ENCODE measurements at places on chromosomes 3 and 15.
A peak's percentile ranks its signal among the peaks of the same experiment; 100 is the strongest.

DNA sequence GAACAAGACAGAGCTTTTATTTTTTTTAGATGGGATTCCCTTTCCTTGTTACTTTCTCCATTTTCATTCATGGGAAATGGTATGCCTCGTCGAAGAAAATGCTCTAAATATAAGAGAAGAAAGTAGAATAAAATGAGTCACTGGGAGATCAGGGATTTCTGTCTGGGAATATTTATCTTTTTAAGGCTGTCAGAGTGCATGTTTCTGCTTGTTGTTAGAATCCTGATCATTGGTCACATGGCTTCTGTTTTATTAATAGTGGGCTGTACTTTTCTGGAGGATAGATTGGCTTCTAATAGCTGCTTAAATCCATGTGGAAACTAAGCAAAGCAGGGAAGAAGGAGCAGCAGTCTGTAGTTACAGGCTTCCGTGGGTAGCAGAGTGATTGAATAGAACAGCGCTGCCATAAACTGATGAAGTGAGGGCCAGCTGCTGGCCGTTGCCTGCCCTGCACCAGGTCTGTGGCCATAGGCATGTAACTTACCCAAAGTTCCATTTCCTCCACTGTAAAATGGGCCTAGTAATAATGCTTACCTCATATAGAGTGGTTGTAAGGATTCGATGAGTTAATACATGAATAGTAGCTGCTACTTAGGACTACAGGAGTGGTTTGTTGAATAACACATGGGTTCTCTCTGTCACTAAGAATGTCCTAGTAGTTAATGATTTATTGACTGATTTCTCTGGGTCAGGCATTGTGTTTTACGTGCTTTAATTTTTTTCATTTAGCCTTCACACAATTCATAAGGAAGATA, 289.9 kb downstream of the SATB1 start:
- DNase-seq = no peak

DNA sequence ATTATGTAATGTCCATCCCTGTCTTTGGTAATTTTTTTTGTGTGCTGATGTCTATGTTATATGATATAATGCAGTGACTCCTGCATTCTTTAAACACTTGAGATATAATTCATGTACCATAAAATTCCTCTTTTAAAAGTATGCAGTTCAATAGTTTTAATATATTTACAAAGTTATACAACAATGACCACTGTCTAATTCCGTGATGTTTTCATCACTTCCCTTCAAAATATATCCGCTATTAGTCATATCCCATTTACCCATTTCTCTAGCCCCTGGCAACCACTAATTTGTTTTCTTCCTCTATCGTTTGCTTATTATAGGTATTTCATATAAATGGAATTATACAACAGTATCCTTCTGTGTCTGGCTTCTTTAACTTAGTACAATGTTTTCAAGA, 64.9 kb upstream of the SUCLG2 start:
- no peak for DNase-seq

- no peak for DNase-seq
Measured at GRCh38 chr3:100149713-100150415, 35.6 kb upstream of the FILIP1L start.

DNA sequence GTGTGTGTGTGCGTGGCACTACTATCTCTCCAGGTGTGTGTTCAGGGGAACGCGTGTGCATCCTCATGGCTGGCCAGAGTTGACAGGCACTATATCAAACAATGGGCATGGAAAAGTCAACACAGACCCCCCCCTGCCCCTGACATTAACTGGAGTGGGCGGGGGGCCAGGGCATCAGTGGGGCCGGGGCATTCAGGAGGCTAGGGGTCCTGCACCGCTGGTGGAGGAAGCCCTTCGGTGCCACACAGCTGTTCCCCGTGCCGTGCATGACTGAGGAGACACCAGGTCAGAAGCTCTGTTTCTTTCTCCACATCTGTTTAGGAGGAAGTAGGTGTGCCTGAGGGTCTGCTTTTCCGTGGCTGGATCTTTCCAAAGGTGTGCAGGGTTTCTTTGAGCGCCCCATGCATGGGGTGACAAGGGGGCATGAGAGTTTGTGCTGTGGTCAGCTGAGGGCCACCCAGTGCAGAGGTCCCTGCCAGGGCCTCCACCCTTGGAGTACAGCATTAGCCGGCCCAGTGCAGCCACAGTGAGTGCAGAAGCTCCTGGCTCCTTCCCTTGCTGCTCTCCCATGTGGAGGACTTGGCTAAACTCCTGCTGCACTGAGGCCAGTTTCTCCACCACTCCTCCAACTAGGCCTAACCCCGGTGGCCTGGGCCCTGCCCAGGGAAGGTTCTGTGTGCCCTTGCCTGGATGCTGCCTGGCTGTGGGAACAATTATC, 7.5 kb downstream of the C3orf22 start:
- no peak for DNase-seq

DNA sequence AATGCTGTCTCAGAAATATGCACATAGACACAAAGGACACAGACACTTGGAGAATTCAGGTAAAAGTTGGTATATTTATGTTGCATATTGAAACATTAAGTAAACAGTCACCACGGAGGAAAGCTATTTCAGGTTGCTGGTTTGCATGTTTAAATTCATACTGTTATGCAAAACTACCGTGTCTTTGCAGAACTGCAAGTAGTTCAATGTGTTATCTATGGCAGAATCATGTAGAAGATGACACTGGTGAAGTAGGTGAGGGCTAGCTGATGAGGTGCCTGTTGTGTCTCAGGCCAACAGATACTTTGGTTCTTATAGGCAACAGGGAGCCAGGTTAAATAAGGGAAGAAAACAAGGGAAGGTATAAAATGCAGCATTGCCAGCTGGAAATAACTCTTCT, 511.3 kb downstream of the DIPK2A start:
- no peak for DNase-seq

- no peak for DNase-seq
Measured at GRCh38 chr15:59940456-59940855, 63.7 kb upstream of the FOXB1 start.

GRCh38 chr15:40398413-40398873, 7.2 kb upstream of the IVD start:
- DNase-seq = no peak

DNA sequence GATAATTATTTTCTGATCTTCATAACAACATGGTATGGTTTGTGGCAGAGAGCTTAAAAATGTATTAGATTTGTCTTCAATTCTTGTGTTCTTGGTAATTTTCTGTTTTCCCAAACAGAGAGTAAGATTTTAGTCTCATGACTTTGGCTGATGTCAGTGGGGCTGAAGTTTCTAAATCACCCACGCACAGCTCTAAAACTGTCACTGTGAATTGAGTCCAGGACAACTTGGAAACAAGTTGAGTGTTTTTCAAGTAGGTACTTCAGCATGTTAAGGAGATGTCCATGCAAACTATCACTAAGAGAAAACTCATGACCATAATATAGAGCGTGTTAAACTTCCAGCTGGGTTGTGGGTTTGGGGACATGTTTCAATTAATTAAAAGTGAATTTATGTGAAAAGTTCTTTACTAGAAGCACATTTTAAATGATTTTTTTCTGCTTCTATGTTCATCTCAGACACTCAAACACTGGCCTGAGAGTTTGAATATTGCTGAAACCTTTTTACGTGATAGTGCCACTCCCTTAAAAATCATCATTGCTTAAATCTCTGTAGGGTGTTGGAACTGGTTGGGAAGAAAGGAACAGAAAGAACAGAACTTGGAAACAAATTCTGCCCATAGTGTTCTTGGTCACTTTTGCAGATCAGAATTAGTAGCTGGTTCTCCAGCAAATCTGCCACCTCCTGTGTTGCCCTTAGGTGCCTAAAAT, 89.8 kb downstream of the KLHL25 start:
- DNase-seq = no peak

GRCh38 chr15:71651750-71652186, 158.6 kb upstream of the NR2E3 start:
- peak; percentile 2 for DNase-seq

DNA sequence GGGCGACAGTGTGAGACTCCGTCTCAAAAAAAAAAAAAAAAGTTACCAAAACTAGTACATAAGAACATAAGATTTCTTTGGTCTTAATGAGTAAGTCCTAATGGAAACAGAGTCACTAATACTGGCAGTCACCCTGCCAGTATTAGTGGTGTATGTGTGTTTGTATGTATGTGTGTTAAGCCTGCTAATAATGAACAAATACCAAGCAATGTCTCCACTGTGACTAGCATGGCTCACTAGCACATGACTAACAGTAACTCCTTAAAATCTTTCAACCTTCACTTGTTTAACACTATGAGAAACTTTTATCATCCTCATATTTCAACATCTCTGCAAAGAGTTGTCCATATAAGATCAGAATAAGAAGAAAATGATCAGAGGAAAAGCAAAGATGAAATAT, 231.0 kb upstream of the ATP11B start:
- no peak for DNase-seq

DNA sequence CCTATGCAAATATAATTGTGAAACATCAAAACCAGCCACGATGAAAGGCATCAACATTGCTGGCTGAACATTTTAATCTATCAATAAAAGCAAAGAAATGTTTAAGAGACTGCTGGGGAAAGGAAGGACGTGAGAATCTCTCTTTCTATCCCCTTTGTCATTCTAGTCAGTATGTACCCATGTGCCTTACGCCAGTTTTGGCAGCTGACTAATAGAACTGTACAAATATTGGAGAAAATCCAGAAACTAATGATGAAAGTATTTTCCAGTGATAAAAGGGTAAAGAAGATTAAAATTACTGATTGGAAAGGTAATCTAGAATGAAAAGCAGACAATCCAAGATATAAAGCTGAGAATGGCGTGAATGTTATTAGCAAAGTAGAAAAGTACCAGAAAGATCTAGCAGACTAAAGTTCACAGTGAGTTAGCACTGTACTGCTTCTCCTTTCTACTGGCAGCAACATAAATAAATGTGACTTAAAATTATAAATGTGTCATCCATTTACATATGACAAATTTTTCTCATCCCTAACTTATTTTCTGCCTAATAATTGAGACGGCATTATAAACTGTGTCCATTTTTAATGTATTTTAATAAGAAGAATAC, 401.9 kb upstream of the CNTN4 start:
- no peak for DNase-seq

DNA sequence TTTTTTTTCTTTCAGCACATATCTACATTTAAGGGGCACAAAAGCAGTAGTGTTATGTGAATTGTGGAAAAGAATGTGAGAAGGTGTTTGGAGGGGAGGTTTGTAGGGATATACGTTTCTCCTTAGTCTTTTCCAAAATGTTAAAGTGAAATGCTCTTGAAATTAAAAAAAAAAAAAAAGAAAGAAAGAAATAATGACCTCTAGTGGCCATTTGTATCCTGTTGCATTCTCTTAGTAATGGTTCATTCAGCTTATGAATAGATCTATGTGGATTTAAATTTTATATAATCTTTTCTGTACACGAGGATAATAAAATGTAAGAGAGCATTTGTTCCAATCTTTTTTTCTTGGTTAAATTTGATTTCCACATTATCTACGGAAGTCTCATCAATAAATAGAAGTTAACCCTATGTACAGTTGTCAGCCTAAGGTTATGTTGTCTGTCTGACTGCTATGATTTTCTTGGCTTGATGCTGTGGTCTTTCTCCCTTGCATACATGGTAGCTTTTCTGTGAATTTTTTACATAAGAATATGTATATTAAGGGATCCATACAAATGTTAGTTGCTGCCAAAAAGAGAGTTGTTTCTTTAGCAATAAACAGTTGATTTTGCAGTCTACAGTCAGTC, 1.7 kb downstream of the P2RY13 start:
- no peak for DNase-seq

DNA sequence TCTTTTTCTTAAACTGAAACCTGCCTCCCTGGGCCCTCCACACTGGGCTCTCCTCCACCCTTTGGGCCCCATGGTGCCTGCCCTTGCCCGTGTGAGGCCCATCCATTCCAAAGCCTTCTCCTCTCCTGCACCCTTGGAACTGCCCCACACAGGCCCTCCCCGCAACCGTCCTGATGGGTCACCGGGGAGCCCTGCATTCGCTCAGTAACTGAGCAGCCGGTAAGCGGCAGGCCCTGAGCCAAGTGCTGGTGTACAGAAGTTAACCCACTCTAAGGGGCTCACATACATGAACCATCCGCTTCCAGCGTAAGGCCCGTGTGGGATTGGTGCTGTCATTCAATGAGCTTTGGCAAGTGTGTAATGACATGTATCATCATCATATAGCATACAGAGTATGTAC, 5.4 kb upstream of the LRRC15 start:
- no peak for DNase-seq

- DNase-seq = no peak
Measured at GRCh38 chr3:13579063-13579462, 30.1 kb downstream of the FBLN2 start.

DNA sequence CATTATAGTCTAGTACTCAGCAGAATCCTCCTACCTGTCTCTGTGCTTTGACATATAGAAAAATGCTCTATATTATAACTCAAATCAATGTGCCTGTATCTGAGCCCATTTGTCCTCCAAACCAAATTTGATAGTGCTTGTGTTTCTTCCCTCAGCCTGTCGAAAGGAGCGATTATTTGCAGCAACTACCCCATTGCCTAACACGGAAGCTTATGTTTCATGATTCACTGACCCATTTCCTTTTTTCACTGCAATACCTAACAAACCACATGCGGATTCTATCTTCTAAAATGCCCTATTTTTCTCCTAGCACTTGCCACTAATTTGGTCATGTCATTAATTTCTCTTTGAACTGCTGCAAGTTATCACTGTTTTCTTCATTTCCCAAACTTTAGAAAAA, 1220.6 kb upstream of the CADM2 start:
- DNase-seq = no peak

GRCh38 chr3:140358686-140359085, 319.2 kb upstream of the TRIM42 start:
- no peak for DNase-seq

DNA sequence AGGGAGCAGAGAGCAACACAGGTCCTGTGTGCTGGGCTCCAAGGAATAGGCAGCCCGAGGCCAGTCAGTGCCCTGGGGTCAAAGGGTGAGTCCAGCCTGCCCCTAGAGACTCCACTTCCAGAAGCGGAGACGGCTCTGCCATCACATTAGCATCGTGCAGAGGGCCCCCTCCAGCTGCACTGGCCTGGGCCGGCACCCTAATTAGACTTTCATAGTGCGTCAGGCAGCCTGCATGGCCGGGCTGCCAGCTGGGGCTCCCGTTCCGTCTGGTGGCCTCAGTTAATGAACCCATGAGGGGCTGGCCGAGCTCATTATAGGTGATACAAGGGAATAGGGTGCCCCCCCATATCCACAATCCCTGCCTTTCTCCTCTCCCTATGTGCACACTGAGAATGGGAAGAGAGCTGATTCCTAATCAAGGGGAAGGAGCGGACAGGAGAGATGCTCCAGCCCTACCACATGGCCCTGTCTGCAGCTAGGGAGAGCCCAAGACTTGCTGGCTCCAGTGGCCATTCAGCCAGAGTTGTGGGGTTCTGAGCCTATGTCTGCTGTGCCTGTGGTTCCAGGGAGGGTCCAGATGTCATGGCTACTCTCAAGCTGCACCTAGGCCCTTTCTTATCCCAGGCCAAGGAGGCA, 128.0 kb downstream of the SRGAP3 start:
- DNase-seq = no peak

- no peak for DNase-seq
Measured at GRCh38 chr15:96692826-96693225, 362.3 kb downstream of the NR2F2 start.

DNA sequence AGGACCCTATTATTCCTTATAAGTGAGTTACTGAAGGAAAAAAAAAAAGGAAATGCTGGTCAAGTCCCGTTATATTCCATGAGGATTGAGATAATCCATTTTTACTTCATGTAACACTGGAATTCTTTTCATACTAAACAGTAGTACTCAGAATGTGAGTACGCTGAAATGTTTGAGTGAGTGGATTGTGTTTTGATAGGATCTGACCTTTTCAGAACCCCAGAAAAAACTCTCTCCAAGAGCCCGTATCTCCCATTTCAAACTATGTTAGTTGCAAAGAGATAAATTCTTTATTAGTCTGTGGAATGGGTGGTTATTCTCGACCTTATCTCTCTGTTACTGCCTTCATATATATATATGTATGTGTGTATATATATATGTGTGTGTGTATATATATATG, 2.5 kb upstream of the LPP start:
- DNase-seq = no peak
